ENCODE measurements at places on chromosomes 3 and 15.

- no peak for DNase-seq
Observed at GRCh38 chr3:107284612-107285011, 92.6 kb upstream of the CCDC54 start.

DNA sequence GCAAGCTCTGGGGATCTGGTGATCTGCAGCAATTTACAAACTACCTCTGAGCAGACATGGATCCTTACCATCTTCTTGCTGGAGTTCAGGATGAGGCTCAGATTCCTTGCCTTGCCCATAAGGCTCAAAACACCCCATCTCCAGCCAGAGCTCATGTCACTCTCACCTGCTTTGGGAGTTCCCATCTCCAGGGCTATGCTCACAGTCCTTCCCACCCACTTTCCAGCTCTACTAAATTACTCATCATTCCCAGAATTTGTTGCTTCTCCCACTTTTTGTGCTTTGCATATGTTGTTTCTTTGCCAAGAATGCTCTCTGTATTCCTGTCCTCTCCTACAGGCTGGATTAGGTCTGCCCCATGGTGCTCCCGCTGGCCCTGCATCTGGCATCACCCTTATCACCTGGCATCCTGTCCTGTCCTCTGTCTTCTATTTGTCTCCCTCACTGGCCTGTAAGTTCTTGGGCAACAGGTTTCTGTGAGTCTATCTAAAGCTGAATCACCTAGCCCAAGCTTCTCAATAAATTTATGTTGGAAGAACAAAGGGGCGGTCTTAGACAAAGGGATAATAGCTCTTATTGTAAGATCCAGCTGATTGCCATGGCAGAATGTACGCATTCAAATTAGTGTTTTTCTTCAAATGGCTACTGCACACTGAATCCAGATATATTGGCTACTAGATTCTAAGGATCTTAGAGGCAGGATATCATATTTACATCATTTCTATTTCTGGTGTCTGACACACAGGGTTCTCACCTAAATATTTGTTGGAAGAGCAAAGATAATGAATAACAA lies 179.2 kb downstream of the CLSTN2 start:
- DNase-seq, result no peak

DNA sequence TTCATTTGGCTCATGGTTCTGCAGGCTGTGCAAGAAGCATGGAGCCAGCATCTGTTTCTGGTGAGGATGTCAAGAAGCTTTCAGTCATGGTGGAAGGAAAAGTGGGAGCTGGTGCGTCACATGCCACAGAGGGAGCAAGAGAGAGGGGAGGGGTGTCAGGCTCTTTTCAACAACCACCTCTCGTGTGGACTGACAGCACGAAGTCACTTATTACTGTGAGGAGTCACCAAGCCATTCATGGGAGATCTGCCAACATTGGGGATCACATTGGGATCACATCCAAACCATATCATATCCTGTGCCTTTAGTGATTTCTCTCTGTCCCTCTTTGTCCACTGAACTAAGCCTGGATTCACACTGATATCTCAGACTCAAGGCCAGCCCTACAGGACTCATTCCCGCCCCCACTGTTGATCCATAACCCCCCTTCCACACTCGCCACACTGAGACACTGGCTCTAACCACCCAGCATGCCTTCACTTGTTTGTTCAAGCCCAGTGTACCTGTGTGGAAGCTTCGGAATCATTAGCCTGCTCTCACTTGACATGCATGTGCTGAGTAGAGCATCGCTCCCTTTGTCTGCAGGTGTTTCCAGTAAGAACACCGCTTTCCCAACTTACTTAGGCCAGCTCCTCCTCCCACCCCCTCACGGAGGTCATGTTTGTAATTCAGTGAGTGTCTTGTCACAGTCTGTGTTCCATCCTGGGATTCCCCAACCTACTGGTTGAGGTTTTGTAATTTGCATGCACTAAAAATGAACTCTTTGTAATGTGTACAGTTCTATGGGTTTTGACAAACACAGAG lies 132.2 kb downstream of the KLF13 start:
- DNase-seq, result peak; percentile 82

DNA sequence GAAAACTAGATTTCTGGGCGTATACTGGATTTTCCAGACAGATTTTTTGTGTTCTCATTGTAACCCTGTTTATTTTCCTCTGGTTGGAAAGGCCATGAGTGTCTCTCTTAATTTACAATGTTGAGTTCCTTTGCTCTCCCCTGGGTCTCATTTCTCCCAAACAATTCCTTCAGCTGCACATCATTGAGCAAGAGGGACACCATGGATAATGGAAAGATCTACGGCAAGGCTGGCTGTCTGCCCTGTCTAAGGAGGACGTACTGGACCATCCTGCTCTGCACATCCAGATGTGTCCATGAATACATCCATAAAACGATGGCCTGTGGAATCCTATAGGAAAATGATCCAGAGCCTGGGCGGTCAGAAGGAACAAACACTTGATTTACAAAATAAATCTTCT lies 258.1 kb upstream of the MCTP2 start:
- no peak for DNase-seq

DNA sequence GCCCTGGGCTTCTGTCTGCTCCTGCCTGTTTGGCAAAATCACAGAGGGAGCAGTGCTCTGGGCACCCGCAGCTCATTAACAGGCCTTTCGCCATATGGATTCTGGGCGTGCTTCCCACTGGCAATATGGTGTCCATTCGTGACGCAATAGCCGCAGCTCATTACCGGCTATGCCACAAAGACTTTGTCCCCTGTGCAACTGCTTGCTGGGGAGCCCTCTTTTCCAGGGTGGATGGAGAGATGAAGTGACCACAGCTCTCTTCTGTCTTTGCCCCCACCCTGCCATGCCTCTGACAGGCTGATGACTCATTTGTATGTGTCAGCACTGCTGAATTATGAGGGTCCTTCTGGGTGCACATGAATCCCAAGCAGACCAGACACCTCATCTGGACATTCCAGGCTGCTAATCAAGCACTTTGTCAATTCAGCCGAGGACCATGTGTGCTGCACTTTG lies 214.3 kb upstream of the FEZF2 start:
- DNase-seq, result no peak

- DNase-seq, result no peak
Observed at GRCh38 chr3:49004352-49005302, 2.6 kb upstream of the WDR6 start.

DNA sequence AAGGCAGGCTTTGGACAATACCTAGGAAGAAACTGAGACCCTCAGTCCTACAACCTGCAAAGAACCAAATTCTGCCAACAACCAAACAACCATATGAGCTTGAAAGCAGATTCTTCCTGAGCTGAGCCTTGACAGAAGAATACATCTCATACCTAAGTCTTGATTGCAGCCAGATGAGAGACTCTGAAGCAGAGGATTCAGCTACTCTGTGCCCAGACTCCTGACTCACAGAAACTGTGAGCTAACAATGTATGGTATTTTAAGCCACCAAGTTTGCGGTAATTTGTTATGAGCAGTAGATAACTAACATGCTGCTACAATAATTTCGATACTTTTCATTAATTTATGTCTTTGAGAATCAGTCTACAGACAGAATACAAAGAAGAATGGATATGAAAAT lies 325.1 kb upstream of the CBLB start:
- no peak for DNase-seq

DNA sequence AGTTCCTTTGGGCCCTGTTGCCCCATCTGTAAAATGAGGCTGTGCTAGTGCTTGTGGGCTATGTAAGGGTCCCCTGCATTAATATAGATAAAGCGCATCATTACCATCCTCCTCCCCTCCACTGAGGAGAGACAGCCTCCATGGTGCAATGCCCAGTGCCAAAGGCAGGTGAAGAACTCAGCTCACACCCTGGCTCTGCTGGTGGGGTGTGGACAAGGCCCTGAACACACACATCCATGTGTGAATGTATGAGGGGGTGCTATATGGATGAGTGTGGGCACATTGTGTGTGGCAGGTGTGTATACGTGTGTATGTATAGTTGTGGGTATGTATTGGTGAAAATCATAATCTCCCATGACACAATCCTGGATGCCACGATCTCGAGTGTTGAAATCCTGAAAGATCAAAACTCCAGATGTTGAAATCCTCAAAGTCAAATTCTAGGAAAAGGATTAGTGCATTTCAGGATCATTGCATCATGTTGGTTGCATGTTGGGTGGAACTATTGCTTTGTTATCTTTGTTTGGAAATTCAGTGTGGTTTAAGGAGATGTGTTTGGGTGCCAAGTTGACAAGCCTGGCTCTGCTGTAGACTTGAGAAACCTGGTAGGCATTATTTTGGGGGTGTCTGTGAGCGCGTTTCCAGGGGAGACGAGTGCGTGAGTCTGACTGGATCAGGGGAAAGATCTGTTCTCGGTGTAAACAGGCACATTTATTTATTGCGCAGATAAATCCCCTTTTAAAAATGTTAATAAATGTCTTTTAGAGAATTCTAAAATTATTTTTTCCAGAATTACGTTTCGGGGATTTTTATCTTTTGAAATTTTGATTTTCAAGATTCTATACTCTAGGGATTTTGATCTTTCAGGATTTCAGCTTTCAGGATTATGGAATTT lies 42.0 kb upstream of the SEC61A1 start:
- no peak for DNase-seq

DNA sequence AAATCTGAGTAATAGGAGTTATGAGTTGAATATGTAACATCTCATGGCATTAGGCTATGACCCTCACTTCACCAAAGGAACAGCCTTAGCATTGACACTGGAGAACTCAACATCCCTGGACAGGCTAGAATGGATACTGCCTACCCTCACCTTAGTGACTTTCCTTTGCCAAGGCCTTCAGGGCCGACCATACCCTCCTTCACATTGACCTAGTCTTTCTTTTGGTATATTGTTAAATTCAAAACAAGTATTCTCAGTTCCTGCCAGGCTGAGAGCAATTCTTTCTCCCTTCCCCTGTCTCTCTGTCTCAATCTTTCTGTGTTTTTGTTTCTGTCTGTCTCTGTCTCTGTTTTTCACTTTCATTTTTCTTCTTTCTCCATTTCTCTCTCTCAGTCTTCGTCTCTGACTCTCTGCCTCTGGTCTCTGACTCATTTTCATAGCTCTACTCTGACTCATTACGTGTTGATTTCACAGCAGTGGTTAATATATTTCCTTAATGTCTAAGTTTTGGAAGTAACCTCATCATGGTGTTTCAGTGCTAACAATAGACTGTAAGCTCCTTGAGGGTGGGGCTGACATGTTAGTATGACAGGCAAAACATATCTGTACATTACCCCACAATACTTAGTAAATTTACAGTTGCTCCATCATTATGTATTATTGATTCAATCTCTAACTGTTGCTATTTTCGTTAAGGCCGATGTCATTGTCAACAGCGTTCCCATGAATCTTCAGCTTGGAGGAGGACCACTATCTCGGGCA lies 32.5 kb downstream of the PARP15 start:
- DNase-seq, result peak; percentile 80

- no peak for DNase-seq
Observed at GRCh38 chr3:145739926-145740325, 421.1 kb downstream of the PLOD2 start.

- DNase-seq, result no peak
Observed at GRCh38 chr3:16204751-16205150, 30.3 kb downstream of the GALNT15 start.

Measured in GM13977 (cell line).